ENCODE measurements at places on chromosomes 7 and 10.

DNA sequence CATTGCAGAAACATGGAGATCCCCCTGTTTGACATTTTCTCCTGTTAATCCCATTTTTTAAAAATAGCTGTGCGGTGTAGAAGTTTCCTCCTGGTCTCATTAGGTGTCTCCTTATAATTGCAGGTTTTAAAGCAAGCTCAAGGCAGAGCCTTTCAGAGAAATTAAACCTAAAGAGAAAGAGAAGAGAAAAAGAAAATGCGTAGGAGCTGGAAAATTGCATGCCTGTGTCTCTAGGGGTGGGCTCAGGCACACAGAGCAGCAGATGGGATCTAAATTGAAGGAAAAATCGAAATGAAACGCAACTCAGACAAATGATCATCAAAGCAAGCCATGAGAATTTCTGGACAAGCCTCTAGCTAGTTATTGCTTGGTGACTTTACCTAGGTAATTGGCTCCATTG, 40.1 kb downstream of the GPR26 start:
- no peak for DNase-seq

DNA sequence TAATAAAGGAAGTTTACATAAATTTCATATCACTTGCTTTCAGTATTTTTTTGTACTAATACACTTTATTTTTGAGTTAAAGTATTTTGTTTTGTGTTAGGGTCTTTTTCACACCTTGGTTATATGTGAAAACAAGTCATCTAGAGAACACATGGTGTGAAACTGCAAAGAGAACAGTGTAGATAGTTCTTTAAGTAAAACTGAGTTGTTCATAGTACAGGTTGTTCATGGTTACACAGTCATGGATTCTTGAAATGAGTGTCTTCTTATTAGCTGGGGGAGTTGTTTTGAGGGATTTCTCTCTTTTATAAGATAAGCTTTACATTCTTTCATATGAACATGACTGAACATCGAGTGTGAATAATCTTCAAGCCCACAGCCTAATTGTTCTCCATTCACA, 244.2 kb downstream of the THSD7A start:
- DNase-seq = no peak

- DNase-seq = no peak
Observed at GRCh38 chr10:92305133-92306072, 14.4 kb downstream of the MARCHF5 start.

DNA sequence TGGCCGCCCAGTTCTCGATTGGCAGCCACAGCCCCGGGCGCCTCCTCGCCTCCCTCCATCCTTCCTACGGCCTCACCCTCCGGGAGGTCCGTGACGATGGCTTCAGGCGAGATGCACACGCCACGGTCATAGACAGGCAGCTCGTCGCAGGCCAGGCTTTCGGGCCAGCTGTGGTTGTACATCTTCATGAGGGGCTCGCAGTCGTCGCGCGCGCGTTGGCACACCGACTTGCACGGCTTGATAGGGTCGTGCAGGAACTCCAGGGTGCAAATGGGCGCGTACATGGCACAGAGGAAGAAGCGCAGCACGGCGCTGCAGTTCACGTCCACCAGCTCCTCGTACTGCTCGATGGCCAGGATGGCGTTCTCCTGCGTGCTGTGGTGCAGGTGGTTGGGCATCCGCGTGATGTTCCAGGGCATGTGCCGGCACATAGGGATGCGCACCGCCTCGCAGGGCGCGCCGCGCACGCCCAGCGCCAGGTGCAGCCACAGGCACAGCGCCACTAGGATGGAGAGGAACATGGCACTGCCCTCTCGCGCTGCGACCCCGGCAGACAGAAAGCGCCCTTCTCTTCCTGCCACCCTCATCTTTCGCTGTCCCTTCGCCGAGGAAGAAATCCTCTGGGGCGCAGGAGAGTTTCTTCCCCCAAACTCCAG, 472 bp downstream of the SFRP4 start:
- DNase-seq = no peak

DNA sequence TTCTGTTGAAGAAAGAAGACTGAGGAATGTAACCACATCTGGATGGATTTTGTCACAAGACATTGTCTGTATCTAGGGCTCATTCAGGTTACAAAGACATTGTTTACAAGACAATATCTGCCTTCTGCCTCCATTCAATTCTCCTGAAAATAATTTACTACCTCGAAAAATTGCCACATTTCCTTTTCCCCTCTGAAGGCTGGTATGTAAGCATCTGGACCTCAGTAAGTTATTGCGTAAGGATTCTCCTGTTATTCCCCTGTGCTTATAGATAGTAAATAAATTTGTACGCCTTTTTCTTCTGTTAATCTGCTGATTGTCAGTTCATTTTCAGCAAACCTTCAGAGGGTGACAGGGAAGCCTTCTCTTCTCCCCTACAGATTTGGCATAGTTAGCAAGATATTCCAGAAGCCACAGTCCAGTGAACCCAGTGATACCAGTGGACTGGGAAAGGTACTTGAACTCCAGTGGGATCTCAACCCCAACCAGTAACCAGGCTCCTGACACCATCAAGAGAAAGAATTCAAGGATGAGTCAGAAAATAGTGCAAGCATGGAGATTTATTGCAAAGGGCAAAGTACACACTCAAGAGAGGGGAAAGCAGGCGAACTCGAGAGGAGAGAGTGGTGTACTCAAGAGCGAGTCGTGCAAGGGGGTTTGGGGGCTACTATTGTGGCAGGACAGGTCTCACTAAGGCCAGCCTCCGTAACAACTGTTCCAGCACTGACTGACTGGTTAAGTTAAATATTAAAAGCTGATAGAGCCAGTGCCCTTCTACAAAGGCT, 706.9 kb upstream of the GHITM start:
- DNase-seq = no peak

DNA sequence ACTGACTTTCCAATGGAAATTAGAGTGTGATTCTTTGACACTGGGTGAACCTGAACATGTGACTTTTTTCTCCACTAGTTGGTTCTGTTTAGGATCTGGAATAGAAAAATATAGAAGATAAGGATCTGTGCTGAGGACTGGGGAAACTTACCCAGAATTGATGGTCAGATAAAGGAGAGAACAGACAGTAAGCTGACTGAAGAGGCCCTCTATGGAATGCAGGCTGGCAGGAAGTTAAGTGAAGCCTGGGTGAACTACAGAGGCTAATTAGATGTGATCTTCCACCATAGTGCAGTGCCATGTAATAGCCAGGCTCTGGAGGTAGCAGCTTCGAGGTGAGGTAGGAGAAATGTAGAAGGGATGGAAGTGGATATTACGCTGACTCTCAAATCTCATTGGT, 455.3 kb downstream of the PLXDC2 start:
- no peak for DNase-seq

GRCh38 chr7:80374321-80374720, 137.5 kb downstream of the GNAT3 start:
- no peak for DNase-seq

GRCh38 chr7:150564006-150564405, 3.2 kb upstream of the GIMAP4 start:
- DNase-seq = peak; percentile 64

DNA sequence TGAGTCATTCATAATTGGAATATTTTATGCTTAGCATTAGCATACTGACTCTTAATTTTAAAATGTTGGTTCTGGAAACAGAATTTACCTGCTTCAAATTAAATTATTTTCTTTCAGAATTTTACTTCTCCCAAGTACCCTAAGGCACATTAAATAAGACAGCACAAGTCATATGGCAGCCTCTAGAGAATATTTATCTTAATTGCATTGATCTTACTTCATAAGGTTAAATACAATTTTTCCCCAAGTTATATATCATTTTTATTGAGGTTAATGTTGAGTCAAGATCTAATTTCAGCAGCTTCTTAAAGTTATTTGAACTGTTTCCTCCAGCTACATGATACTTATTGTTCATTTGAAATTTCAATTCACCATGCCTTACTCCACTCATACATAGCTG, 123.1 kb upstream of the IMMP2L start:
- DNase-seq = no peak

DNA sequence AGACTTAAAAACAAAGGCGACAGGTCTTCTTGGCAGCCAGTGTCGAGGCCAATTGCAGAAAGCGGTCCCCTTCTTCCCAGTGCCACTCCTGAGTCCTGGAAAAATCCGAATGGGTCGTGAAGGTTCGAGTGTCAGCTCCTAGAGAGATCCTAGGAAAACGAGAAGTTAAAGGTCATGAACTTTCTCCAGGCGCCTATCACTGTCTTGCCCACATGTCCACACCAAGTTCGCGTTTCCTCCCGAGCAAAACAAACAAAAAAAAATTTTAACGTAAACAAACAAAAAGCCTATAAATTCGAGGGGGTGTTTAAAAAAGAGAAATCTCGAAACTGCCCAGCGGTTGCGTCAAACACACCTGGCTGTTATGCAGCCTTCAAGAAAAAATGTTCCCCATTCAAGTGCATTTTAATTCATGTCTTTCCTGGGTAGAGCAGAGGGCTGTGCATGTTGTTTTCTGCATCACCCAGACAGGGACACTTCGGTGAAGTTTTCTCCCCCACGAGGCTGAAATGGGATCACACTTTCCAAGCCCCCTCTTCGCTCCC, 1.5 kb downstream of the ARHGAP21 start:
- DNase-seq = peak; percentile 8

DNA sequence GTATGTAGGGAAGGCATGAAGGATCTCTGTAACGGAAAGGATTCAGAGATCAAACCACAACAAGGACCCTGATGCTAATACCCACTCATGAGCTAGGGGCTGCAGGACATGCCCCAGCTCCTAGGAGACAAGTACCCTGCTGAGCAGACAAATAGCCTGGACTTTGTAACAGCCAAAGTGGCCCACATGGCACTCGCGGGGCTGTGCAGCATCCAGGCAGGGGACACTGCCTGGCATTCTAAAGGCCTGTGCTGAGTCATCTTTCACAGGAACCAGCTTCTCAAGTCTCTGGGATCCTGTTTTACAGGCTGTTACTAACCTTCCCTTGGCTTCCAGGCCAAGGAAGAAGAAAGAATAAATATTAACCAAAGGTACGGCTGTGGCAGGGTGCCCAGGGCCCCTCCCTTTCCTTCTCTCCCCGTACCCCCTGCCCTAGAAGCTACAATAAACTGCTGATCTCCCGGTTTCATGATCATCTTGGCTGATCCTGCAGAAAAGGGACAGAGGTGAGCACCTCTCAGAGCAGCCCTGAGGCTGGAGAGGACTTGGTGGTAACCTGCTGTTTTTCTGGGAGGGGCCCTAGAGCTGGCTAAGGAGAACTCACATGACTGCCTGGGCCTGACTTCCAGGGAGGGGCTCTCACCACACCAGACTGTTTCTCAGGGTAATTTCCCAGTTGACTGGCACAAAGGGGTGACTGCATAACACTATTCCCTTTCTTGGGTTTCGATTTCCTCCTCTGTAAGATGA, 4.2 kb upstream of the RPEL1 start:
- DNase-seq = no peak

DNA sequence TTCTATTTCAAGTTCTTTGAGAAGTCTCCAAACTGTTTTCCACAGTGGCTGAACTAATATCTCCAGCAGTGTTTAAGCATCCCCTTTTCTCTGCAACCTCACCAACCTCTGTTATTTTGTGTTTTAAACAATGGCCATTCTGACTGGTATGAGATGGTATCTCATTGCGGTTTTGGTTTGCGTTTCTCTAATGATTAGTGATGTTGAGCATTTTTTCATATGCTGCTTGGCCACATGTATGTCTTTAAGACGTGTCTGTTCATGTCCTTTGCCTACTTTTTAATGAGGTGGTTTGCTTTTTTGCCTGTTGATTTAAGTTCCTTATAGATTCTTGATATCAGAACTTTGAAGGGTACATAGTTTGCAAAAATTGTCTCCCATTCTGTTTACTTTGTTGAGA, 156.6 kb upstream of the IMMP2L start:
- no peak for DNase-seq

- DNase-seq = no peak
Observed at GRCh38 chr10:131261890-131262475, 49.5 kb downstream of the TCERG1L start.

GRCh38 chr7:157312941-157313340, 23.9 kb upstream of the DNAJB6 start:
- DNase-seq = no peak

- DNase-seq = no peak
Observed at GRCh38 chr7:41567731-41568114, 135.2 kb downstream of the INHBA start.

DNA sequence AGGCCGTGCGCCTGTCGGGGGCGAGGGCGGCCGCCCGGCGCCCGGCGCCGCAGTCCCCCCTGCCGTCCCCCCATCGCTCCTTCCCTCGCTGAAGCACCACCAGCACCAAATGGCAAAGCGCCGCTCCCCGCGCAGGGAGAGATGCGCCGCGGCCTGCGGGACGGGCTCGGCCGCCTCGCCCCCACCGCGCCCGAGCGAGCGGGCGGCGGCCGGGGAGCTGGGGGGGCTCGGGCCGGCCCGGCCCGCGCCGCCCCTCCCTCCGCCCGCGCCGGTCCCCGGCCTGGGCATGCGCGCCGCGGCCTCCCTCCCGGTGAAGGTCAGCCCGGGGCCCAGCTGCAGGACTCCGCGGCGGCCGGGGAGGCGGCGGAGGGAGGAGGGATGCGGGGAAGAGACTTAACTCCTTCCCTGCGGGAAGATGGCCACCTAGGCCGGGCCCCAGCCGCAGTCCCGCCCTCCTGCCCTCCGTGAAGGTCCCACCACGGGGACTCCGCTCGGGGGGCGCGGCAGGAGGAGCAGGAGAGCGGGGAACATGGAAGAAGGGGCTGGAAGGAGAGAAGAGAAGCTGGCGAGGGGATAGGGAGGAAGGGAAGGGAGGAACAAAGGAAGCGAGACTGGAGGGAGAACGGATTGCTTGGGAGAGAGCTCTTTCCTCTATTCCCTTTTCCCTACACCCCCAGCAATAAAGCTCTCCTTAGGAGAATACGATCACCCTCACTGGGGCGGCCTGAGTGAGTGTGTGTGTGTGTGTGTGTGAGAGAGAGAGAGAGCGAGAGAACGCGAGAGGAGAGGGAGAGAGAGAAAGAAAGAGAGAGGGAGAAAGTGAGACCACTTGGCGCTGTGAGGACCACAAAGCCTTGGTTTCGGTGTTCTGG, 3.4 kb upstream of the SMARCD3 start:
- peak; percentile 22 for DNase-seq

GRCh38 chr7:84780158-84781124, 406.4 kb downstream of the SEMA3D start:
- DNase-seq = no peak

DNA sequence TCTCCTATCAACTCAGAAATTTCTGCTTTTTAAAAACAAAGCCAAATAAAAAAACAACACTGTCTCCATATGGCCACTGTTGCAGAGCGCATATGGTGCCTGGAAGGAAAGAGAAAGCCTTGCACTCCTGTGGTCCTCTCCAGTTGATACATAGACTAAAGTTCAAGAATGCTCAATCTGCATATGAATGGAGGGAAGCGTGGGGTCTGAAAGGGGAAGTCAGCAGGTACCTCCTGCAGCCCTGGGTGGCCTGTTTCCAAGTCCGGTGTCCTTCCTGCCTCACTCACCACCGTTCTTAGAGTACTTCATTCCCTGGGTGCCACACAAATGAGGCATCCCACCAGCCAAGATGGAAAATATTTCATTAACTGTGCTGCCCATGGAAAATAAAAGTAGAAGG, 138.3 kb upstream of the PALS2 start:
- no peak for DNase-seq
